ENCODE measurements at places on chromosomes 7 and 10.

DNA sequence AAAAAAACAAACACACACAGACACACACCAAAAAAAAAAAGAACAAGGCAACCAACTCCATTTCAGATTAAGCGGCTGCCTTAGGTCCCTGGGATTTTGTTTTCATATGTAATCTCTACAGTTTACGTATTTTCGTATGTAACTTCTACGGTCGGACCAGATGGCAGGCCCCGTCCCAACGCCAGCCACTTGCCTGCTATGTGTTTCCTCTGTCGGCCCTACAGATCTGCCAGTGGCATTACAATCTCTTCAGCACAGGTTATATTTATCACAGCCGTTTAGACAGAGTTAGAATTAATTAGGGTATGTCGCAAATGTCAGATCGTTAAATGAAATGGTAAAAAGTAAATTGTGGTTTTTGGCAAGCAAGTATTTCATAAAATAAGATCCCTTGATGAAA is 99.3 kb downstream of the DNAJB6 start:
- DNase-seq: no peak

- peak; percentile 44 for DNase-seq
Measured at GRCh38 chr10:71397296-71398212, 834 bp downstream of the CDH23 start.

DNA sequence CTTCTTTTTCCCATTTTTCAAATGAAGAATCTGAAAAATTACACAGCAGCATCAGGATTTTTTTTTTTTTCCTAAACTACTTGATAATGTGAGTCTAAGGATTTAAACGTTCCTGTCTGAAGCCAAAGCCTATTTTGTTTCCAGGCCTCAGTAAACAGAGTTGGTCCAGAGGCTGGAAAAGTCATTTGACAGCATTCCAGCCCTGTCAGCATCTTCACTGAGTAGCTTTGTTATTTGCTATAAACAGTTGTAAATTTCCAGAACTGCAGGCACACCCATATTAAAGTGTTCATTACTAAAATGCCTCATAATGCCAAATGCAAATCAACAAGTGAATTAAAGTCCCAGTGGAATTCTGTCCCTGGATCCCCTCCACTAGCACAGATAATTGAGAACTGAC is 35.5 kb upstream of the KMT2E start:
- no peak for DNase-seq

GRCh38 chr7:151740081-151740851 is 136.6 kb downstream of the PRKAG2 start:
- DNase-seq: no peak

- peak; percentile 63 for DNase-seq
Measured at GRCh38 chr10:108465871-108466641, 1301.5 kb upstream of the SORCS1 start.

DNA sequence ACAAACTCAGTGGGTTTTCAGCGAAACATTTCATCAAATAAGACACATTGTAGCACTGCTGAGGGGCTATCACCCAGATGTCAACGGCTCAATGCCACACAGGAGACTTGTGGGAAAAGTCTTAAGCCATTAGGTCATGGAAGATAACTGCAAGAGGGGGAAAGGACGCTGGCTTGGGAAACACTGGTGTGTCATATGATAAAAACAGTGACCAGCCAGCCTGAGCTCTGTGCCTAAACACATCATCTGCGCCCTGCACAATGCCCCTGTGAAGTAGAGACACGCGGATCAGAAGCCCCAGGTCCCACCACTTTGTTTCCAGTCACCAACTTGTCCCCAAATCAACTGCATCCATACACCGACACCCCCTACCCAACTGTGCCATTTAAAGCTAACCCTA is 116.7 kb downstream of the TNS3 start:
- DNase-seq: no peak

GRCh38 chr10:123614888-123615287 is 51.3 kb upstream of the GPR26 start:
- DNase-seq: peak; percentile 93

All from WTC11 (cell line).